Choroid plexus epithelial cell (primary cell): ENCODE measurements at places on chromosomes 1 and 21.

DNA sequence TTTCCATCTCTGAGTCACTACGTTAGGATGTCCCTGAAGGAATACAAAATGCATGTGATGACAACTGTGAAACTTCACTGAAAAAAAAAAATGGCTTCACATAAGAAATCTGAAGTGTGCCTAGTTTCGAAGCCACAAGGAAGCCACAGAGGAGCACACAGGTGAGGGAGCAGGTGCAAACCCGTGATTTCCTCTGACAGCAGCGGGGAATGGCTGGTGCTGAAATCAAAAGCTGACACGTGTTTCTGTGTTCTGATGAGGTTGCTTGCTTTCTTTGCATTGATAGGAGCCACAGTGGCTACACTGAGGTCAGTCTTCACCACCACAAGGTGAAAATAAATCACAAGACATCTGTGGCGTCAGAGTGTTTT lies 105.7 kb upstream of the TLR5 start:
- no peak for DNase-seq

- DNase-seq: no peak
Observed at GRCh38 chr1:88661951-88662699, 21.9 kb upstream of the PKN2 start.

GRCh38 chr1:110337704-110338308 lies 1.4 kb upstream of the RBM15 start:
- no peak for DNase-seq

- DNase-seq: peak; percentile 76
Observed at GRCh38 chr1:20603504-20604464, 14.9 kb downstream of the CDA start.

DNA sequence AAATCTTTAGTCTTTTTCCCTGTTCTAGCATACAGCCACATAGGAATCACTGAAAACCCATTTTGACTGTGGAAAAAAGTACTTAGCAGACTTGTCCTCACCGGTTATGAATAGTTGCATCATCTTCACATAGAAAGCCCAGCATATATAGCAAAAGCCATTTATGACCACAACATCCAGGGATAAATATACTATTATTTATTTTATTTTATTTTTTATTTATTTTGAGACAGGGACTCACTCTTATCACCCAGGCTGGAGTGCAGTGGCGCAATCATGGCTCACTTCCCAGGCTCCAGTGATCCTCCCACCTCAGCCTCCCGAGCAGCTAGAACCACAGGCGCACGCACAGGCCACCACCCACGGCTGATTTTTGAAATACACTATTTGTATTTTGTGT lies 175.3 kb downstream of the GALNT2 start:
- DNase-seq: no peak

DNA sequence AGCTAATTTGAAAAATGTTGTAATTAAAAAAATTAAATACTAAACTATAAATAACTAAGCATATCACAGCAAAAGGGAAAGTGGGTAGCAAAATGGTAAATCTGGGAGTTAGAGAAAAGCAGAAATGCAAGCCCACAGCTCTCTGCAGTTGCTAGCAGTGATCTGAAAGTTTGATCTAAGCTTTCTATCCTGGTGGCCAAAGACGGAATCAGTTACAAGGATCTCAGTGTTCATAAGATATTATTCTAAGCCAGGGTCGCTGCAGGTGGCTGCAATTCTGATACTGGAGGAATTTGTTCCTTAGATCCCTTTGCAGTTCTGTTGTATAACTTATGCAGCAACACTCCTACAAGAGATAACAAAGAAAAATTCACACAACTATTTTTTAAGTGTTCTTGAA lies 363.7 kb downstream of the SETD4 start:
- DNase-seq: peak; percentile 20

DNA sequence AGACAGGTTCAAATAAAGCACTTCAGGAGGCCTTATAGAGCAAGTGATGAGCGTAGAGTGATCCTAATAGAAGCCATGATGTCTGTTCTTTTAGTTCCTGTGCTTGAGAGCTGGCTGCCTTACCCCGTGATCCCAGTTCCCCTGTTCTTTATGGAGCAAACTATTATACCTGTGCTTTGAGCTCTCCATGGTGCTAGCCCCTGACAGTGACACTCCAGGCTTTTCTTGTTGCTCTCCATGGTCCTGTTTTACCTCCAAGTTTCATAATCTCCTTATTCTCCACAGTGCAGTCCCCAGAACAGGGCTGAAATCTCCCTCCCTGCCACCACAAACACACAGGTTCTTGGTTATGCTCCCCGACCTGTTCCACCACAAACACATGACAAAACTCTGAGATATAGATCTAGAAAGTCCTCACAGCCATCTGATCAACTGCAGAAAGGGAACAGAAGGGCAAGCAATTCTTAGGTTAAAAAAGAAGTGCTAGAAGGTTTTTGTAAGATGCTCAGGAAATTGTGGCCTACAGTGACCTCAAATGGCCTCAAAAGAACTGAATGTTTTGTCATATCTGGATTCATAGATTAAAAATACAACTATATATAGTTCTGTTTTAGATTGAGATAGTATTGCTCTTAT lies 6.0 kb downstream of the CADM3 start:
- DNase-seq: peak; percentile 76

DNA sequence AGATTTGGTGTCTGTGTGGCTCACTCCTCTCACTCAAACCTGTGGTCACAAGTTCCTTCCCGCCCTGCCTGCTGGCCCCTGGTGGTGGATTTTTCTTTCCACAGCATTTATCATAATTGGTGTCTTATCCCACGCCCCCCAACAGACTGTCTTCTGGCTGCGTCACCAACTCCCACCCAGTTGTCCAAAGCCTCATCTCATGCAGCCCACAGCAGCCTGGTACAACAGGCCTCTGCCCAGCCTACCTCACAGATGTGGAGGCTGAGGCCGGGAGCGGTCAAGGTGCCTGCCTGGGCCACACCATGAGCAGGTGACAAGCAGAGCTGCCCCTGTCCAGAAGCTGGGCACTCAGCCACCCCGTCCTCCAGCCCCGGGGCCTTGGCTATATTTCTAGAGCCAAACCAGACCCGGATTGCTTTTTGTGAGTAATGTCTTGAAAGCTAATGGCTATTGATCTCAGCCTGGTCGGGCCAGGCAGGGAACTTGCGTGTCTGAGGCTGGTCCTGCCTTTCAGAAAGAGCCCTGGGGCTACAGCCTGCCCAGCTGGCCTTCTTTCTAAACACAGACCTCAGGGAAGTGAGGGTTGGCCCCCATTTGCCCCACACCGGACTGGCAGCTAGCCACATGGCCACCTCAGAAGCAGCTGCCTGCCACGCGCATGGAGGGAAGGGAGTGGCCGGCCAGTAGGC lies 2.6 kb downstream of the KCNAB2 start:
- no peak for DNase-seq

- no peak for DNase-seq
Observed at GRCh38 chr1:3197781-3198316, 128.8 kb downstream of the PRDM16 start.

DNA sequence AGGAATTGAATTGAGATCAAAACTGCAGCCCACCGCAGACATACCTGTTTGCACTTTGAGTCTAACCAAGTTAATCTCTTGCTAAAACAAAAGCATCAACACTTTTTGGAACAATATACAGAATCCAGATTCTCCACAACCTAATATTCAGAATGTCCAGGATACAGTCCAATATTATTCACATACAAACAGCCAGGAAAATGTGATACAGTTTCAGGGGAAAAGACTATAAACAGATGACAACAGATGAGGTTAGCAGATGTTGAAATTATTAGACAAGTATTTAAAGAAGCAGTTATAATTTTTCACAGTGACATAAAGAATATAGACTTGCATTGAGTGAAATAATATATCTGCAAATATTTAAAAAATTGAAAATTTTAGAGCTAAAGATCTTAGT lies 678.1 kb upstream of the CXADR start:
- no peak for DNase-seq

DNA sequence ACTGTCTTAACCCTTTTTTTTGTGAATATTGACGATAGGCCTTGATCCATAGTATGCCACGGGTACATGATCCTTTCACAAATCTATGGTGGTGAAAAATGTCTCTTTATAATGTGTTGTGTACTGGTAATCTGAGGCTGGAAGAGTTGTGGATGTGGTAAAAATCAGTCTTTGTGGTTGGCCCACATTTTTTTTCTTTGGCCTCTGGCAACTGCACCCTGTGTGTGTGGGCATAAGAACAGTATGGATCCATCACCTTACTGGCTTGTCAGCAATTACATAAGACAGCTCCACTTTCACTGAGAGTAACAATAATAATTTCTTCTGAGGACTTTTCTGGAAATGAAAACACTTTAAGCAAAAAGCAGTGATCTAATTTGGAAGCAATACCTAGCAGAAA lies 101.6 kb downstream of the GABPA start:
- peak; percentile 34 for DNase-seq

DNA sequence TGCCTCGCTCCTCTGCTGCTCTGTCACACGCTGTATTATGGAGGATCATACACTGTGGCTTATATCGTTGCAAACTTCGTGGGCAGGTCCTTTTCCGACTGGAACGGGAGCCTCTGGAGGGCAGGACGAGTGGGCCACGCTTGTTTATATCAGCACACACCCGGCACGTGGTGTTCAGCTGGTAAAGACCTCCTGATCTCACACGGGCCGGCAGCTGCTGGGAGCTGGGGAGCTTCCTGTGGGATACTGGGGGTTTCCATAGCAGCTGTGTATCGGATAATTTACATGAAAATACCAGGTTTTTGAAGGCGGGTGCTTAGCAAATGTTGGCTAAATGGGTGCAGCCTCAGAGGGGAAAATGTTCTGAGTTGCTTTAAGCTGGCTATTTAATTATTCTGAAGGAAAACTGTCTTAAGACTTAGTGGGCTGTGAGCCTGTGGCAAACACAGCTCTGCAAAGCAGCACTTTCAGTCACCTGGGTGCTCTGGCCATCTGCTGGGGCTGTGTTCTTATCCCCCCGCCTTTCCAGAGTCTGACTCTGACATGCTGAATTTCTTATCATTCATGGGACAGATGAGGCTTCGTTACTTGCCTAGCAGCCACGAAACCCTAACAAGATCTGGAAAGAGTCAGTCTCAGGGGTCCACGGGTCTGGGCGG lies 103.6 kb upstream of the GCLM start:
- no peak for DNase-seq

- no peak for DNase-seq
Observed at GRCh38 chr1:204453141-204453772, 41.3 kb downstream of the PIK3C2B start.

DNA sequence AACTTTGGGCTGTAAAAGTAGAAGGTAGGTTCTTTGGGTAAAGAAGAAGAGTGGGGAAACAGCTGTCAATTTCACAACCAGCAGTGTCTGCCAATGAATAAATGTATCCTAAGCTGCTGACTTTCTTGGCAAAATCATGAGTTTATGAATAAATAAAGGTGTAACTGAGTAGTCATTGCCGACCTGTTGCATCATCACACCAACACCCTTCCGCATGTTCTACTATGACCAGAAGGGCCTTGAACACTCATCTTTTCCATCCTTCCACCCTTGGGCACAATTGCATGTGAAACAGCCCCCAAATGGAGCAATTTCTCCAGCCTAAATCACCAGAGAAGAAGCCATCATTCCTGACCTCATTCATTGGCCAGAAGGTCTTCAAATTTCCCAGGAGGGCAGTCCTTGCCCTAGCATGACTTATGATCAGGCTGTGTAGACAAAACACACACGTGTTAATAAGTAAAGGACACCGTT lies 31.2 kb upstream of the QSOX1 start:
- peak; percentile 52 for DNase-seq

DNA sequence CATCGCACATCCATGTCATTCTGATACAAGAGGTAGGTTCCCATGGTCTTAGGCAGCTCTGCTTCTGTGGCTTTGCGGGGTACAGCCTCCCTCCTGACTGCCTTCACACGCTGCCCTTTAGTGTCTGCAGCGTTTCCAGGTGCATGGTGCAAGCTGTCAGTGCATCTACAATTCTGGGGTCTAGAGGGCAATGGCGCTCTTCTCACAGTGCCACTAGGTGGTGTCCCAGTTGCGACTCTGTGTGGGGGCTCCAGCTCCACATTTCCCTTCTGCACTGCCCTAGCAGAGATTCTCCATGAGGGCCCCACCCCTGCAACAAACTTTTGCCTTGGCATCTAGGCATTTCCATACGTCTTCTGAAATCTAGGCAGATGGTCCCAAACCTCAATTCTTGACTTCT lies 138.2 kb upstream of the BRINP3 start:
- DNase-seq: no peak

GRCh38 chr1:64505232-64505943 lies 35.5 kb downstream of the CACHD1 start:
- no peak for DNase-seq

DNA sequence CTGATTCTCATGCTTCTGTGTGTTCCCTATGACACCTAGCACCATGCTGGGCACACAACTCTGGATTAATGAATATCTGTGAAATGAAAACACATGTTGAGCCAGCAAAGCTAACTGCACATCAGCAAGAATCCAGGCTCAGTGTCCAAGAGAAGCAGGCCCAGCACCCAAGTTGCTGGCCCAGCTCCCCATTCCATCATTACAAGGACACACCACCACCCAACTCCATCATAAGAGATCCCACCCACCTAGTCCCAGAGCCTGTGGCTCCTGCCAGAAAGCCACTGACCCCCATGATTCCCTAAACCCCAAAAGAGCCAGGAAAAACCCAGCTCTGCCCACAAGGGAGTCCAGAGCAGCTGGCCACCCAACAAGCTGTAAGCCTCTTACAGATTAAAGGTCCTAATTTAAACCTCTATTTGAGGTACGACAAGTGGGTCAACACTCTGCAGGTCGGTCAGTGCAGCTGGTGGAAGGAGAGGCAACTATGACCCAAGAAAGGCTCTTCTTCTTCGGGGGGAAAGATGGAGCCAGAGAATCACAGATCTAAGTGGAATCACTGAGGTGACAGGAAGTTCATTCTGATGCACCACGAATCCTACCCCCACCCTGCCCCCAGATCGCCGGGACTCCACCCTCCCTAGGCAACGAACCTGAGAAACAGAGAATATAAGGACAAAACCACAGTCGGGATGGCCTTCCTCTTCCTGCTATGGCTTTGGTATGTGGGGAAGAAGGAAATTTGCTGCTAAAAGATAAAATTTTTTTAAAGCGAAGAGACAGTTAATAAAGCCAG lies 58.2 kb downstream of the CD34 start:
- no peak for DNase-seq

DNA sequence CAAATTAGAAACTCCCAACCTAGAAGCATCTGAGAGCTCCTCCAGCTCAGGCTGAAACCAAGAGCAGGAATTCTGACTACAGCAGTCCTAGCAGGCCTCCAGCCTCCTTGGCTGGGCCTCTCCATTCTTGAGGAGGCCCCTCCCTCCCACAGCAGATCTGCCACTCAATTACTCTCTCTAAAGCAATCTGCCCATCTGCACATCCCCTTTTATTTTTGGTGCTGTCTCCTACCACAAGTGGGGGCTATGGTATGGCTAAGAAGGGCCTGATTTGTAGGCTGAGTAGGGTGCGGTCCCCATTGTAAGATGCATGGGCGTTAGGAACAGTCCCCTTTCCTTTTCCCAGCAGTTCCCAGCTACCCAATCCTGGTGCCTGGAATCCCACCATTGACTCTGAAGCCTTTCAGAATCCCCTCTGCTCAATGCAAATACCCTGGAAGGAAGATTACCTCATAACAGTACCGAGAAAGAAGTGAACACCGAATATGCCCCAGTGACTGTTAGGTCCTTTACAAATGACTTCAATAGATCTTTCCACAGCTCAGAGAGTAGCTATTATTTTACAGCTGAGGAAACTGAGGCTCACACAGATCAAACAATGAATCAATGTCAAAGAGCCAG lies 11.6 kb upstream of the TTC39A start:
- DNase-seq: no peak
